ENCODE measurements at places on chromosomes 5 and 9.

- DNase-seq = no peak
These were observed 34.2 kb upstream of the MSH3 start for GRCh38 chr5:80620211-80620610.

DNA sequence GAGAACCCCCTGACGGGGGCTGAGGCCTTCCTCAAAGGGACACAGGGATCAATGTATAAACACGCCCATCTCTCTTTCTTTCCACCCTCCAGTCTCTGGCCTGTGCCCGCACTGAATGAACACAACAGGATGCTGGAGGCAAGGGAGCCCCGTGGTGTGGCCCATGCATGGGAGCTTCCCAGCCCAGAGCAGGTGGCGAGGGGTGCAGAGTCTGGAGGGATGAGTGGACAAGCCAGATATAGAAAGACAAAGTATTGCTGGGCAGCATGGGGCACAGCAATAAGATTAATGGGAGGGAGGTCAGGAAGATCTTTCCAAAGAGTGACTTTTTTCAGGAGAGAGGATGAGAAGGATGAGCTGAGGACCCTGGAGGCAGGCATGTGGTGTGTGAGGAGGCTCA is 103.7 kb downstream of the C5orf15 start:
- no peak for DNase-seq

GRCh38 chr5:132436936-132437335 is 53.6 kb downstream of the IRF1 start:
- DNase-seq = no peak

DNA sequence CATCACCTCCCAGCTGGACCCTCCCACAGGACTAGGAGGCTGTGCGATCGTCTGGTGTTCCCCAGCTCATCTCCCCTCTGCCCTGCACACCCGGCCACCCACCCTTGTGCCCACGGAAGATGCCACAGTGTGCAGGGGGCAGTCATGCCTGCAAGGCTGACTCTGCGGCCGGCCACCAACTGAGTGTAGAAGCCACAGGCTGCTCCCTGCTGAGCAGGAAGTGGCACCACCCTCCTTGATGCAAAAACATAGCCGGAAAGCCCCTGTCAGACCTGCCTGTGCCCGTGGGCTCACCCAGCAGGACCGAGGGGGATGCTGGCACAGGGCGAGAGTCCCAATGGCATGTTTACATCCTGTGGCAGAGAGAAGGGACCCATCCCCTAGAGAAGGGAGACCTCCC is 40.3 kb upstream of the SLC12A7 start:
- DNase-seq = no peak

GRCh38 chr5:3181671-3182070 is 414.0 kb upstream of the IRX1 start:
- no peak for DNase-seq

All from hippocampal formation (tissue), 2 donors.